ENCODE measurements at places on chromosomes 5 and 9.

DNA sequence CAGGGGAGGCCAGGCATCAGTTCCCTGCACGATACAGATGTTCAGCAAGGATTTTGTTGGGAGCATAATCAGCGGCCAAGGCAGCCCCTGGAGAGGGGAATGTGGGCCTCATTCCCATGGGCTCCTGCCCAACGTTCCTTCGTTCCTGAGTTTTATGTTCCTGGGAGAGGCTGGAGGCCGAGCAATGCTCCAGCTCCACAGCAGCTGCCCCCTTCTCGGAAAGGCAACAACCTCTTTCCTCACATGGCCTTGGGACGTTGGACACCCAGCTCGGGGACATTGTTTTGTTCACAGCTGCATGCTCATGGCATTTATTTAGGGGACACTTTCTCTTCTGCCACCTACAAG lies 63.8 kb upstream of the COL15A1 start:
- DNase-seq, result no peak

DNA sequence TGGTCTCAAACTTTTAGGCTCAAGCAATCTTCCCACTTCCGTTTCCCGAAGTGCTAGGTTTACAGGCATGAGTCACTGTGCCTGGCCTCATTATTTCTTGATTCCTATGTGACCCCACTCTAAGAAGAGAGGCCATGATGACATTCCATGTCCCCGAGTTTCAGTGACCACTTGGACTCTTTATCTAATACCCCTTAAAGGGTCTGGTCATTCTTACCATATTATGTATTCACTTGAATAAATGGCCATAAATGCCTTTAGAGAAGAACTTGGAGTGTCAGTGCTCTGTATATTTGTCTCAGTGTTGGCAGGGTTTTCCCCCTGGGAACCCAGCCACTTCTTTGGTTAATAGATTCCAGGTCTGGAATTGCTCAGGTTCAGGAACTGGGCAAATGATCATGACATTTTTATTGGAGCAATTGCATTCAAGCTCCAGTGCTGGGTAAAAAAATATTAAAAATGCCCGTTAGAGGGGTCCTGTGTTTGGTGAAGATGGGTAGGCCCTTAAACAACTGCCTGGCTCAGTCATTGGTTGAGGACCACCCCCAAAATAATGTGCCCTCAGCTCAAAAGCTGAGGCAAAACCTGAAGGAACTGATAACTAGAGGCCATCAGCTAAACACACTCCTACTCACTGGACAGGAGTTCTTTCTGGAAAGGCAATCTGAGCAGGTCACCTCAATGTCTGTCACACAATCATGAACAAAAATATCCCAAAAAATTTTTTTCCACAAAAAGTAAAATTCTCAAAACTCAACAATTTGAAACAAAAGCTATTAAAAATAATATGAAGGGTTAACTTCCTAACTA lies 186.6 kb upstream of the ZNF608 start:
- DNase-seq, result no peak

GRCh38 chr5:14861123-14861765 lies 10.3 kb downstream of the ANKH start:
- DNase-seq, result no peak

DNA sequence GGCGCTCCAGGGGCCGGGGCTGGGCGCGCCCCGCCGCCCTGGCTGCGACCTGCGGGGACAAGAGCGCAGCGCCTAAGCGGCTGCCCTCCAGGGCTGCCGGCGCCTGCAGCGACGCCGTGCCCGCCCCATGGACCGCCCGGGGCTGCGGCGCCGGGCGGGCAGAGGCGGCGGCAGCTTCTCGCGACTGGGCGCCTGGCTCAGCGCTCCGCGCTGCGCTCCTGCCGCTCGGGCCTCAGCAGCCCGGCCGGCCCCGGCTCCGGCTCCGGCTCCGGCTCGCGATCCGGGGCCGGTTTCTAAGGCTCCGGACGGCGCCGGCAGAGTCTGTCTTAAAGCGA lies at the start of gene PITX1:
PITX1 (minus strand) TSS at position 328 of the 335 bp plus-strand sequence. CDS start 347 bp downstream, outside the sequence.
- DNase-seq, result no peak

- DNase-seq, result no peak
Observed at GRCh38 chr5:40033009-40033408, 608.2 kb upstream of the DAB2 start.

DNA sequence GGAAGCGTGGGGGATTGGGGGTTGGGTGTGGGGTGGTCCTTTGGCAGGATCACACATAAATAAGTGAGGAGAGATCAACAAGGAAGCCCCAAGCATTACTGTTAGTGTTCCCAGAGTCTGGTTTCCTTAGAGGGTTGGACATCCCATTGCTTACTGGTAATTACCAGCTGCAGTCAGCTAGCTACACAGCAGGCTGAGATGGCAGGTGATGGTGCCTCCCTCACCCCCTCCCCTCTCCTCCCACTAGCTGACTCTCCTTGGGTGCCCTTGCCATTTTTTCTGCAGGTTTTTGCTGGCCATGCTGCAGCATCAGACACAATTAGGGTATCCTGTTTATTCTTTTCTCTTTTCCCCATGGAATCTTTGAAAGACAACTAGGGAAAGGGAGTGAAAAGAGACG lies 107.5 kb upstream of the TLR4 start:
- DNase-seq, result no peak

DNA sequence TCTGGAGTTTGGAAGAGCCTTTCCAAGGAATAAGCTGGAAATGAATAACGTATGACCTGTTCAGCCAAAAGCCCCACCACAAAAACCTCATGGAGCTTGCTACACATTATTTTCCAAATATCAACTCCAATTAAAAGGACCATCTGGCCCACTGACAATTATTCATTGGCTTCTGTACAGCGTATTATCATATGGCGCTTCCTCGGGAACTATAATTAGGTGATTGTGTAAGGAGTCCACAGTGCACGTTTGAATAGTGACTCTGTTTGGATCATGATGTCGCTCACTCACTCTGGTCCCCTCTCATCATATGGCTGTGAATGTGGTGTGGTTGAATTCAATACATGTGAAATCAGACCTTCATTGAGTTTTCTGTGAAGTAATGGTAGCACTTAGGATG lies 52.1 kb downstream of the GDNF start:
- no peak for DNase-seq

Data from NB4 (cell line).